ENCODE measurements at places on chromosomes 16 and 17.

- DNase-seq = no peak
These were observed 1711.7 kb downstream of the TP53TG3F start for GRCh38 chr16:35171106-35171505.

GRCh38 chr16:29730649-29731048 lies 15.1 kb downstream of the C16orf54 start:
- no peak for DNase-seq

DNA sequence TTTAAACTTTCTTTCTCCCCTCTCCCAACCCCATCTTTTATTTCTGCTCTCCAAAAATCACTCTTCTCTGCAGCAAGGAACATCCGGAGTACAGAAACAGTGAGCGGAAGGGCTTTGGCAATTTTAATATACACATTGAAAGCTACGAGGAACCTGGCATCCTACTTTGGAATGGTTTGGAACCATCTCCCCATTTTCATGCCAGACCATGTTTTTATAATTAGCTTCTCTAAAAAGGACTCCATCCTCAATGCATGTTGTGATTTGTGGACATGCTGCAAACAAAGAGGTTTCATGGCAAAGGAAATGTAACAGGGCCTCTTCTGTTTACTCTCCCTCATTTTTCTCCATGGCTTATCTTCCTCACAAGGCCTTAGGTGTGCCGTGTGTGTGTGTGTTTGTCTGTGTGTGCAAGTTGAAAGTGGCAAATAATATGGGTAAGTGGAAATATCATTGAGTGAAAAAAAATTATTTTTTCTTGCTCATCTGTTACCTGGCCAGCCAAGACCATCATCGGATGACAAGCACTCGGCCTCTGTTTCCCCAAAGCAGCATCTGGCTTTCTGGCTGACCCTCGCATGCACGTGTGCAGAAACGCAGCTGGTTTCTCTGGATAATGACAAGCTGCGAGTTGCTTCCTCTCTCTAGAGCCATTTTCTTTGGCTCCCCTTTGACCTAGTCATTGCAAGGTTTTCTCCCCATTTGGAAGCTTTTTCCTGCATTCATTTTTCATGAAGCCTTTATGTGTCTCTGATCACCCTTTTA lies 585.0 kb downstream of the TMEM114 start:
- DNase-seq = no peak

- DNase-seq = no peak
These were observed 15.2 kb downstream of the RPH3AL start for GRCh38 chr17:337453-337852.

DNA sequence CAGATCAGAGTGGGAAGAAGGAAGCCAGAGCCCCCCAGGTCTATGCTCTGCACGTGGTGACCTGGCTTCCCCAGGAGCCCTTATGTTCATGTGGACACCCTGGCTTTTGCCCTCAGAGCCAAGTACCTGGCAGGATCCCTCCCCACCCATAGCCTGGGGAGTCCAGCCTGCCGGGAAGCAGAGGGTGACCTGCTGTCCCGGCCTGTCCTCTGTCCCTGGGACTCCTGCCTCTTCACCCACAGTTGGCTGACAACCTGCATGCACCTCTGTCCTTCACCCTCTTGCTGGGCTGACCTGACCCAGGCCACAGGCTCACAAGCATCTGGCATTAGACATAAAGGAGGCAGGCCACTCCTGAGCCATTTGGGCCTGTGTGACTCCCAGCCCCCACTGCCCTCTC lies 60.2 kb downstream of the SMPD3 start:
- DNase-seq = no peak

- no peak for DNase-seq
These were observed 23.6 kb upstream of the CBX2 start for GRCh38 chr17:79754370-79754769.

- DNase-seq = no peak
These were observed 20.2 kb downstream of the ZNF778 start for GRCh38 chr16:89237733-89238132.

- DNase-seq = no peak
These were observed 7.5 kb downstream of the NETO2 start for GRCh38 chr16:47136099-47136842.

DNA sequence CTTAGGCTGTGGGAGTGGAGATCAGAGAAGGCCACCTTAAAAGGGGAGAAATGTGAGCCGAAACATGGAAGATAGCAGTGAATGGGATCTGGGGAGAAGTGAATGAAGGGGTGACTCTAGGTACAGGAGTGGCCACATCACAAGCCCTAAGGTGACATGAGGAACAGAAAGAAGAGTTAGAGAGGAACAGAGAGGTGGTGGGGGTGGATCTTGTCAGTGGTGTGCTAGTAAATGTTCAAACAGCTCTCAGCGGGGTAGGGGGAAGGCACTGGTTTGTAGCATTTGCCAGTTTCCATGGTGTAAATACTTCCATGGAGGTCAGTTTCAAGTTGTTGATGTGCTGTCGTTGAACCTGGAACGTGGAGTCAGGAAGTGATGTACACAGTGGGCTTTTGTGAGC lies 90.8 kb downstream of the SDR42E1 start:
- DNase-seq = no peak

DNA sequence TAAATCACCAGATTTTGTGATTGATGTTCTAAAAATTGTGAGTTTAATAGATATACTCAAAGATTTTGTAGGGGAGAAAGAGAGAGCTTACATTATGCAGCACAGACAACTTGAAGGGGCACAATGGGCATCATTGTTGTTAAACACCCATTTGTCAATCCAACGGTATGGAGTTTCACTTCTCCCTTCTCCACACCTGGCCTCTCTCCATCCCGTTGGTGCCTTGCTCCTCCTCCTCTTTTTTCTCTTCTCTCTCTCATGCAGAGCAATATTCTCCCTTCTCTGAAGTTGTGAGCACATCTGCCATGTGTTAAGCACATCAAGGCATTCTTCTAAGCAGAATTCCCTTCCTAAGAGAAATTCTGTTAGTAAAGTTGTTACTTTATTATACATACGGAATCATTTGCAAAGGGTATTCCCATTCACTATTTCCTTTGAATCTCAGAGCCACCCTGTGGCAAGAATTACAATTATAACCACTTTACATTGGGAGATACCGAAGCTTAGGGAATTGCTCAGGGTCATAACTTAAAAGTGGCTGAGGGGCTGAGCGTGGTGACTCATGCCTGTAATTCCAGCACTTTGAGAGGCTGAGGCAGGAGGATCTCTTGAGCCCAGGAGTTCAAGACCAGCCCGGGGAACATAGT lies 40.5 kb upstream of the SKAP1 start:
- no peak for DNase-seq

DNA sequence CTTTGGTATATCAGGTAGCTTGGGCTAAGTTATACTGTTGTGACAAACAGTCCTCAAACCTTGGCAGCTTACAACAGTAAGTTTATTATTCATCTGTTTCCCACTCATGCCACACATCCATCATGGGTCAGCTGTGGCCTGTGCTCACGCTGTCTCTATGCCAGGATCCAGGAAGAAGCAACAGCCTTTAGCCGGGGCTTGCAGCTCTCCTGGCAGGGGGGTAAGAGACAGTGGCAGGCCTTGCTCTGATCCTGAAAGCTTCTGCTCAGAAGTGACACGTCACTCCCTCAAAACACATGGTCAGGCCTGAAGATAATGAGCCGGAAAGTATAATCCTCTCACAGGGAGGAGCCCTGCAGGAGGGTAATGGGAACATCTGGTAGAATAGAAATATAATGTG lies 377.6 kb downstream of the CPPED1 start:
- no peak for DNase-seq

GRCh38 chr17:75906143-75906884 lies 1.6 kb upstream of the MRPL38 start:
- no peak for DNase-seq

GRCh38 chr16:17271687-17272086 lies 199.1 kb downstream of the XYLT1 start:
- DNase-seq = no peak

GRCh38 chr17:63653050-63653449 lies 30.8 kb downstream of the MAP3K3 start:
- DNase-seq = no peak

DNA sequence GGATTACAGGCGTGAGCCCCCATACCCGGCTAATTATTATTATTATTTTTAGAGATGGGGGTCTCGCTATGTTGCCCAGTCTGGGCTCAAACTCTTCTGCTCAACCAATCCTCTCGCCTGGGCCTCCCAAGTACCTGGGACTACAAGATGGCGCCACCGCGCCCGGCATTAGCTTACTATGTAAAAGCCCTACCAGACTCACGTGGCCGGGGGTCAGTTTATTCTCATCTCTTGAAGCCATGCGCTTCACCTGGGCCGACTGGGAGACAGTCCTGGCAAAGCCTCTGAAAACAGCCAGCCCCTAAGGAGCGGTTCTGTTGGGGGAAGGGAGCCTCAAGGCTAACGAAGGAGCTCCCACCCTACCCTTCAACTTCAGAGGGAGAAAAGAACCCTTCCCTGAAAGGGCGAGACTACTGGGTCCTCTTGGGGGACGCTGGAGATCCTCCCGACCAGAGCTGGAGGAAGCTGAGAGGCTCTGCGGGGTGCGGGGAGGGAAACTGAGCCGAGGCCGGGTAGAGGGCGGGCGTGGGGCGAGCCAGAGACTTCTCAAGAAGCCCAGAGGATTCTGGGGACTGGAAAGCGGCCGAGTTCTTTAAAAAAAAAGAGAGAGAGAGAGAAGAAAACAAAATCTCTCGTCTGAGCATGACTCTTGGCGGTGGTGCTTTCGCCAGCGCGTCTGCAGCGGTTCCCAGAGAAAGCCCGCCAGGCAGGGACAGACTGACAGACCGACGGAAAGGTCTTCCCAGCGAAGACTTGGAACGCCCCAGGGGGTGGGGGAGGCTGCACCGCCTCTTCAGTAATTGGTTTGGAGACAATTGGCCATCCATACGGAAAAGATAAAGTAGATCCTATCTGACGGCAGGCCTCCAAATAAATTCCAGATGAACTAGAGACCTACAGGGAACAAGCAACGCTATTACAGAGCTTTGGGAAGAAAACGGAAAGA lies 5.6 kb upstream of the TUBG2 start:
- no peak for DNase-seq

- peak; percentile 49 for DNase-seq
These were observed at the start of gene SGSM2 for GRCh38 chr17:2336852-2337543. SGSM2 (plus strand) TSS chr17:2337501; CDS start chr17:2337689, 188 bp downstream.

DNA sequence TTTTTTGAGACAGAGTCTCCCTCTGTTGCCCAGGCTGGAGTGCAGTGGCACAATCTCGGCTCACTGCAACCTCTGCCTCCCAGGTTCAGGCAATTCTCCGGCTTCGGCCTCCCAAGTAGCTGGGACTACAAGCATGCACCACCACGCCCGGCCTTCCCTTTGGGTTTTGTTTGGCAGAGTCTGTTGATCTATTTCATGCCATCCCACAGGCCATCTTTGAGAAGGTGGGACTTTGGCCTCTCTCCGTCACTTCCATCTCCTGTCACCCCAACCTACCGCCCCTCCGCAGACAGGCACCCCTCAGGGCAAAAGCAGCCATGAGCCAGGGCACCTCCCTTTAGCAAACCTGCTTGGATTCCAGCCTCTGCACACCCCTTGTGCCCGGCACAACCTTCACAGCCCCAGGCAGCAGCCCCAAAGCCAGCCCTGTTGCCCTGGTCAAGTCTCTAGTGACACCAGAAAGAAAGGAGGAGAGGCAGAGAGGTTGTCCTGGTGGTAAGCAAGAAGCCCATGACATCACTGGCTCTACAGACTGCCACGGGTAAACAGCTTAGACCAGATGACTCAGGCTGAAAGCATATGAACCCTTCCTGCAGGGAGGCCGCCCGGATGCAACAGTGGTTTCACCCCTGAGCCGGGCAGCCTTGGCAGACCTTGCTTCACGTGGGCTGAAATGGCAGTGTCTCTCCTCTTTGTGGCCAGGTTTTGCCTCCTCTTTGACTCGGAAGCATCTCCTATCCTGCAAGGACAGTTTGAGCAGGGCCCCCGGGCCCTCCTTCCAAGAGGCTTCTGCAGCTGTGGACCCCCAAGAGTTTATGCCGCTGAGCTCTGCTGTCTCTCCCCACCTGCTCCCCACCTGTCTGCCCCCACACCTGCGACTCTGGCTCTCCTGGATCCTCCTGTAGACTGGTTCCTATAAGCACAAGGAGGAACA lies 8.1 kb upstream of the TIMP2 start:
- peak; percentile 28 for DNase-seq

- DNase-seq = no peak
These were observed 102.6 kb upstream of the CDC42EP4 start for GRCh38 chr17:73414171-73414955.

- no peak for DNase-seq
These were observed 452.6 kb upstream of the CDH11 start for GRCh38 chr16:65574326-65574966.

DNA sequence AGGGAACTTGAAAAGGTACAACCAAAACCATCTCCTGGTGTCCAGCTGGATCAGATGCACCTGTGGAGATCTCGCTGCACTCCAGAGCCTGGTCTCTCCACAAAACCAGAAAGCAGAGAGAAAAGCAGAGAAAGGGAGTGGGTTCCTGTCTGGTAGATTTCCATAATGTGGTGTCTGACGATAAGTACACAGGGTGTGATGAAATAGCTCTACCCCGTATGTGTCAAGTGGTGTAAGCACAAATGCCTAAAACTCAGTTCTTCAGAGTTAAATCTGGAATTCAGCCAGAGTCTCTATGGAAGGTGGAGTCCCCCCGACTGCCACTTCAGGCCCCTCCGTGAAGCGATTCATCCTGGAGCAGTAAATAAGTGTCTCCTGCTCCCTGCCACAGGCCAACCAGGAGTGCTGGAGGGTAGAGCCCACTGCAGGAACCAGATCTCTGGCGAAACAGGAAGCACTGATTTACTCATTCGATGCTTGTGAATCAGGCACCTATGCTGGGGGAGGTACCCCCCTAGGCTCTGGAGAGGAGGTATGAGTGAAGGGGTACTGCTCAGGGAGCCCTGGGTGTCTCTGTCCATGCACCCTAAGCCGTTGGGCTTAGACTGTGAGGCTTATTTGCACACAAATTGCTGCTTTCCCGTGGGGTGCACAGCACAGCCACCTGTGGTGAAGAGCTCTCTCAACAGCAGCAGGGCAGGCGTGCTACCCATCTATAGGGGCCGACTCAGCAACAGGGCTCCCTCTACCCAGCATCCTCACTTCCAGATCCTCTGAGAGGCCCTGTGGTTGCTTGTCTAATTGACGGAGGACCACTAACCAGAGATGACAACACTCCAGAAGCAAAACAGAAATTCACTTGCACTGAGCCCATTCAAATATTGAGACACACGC lies 97.1 kb upstream of the MYOCD start:
- no peak for DNase-seq

GRCh38 chr17:56358651-56359050 lies 205.4 kb downstream of the ANKFN1 start:
- no peak for DNase-seq

DNA sequence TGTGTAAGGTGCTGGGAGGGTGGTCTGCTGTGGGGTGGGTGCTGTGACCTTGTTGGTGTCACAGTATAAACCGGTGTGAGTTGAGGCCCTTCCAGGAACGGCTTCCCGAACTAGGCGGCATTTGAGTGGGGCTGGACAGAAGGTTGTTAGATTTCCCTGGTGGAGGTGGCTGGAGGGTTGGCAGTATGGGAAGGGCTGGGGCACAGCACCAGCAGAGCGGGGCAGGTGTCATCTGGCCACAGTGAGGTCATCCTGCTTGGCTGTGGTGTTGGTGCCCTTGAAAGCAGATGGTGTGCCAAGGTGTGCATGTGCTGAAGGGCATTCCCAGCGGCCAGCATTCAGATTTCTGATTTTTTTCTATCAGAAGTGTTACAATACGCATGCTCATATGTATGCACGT lies 28.1 kb downstream of the BANP start:
- DNase-seq = no peak
